ENCODE measurements at places on chromosomes 2 and 18. TPM values are rescaled to one million over a fixed set of nuclear protein-coding genes. Genes with fewer than 3 reads are reported as not detected.
A peak's percentile ranks its signal among the peaks of the same experiment; 100 is the strongest.

Gene MYL1
- not detected for total RNA-seq

Gene CIDEA
- total RNA-seq = 0.97 TPM

DNA sequence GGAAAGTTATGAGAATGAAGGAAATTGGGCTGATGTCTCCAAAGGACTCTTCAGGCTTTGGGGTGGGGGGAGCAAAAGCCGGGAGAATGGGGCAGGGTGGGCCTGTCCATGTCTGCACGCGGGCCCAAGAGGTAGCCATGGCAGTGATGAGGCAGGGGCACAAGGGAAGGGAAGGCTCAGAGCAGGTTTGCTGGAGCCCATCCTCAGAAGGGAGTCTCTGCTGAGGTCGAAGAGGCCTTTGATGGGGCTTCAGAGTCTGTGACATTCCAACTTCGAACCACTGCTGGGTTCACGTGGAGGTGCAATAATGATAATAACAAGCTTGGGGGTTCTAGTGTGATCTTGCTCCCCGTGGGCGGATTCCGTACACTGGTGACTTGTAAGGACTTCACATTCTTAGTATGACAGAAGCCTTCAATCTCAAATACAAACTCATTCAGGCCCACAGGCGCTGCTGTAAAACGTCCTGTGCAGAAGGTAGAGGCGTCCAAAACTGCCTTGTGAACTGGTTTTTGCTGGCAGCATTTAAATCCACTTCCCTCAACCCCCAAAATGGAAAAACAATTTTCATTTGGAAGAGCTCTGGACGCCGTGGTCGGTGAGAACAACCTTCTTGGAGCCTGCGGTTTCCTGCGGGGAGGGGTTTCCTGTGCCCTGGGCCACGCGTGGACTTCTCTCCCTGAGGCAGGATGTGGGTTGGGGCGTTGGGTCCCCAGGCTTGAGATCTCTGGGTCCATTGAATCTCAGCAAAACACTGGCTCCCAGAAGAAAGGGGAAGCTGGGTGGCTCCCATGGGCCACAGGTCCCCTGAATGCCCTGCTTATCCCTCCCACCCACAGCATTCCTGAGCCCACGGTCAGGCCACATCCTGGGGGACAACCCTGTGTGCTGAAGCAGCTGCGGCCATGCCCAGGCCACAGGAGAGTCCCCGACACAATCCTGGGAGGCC lies 151.0 kb downstream of the TPO start:
- H3K27ac ChIP-seq = no peak overlapping the region
- DNase-seq = no peak
- H3K27me3 ChIP-seq = peaks cover 13% of the 10 kb centered on the region
- H3K36me3 ChIP-seq = peaks cover 7% of the 10 kb centered on the region
- peaks cover 3% of the 10 kb centered on the region for H3K4me1 ChIP-seq

- DNase-seq = no peak
- H3K27ac ChIP-seq = no peak overlapping the region
- H3K27me3 ChIP-seq = peaks cover 10% of the 10 kb centered on the region
- no peaks in the 10 kb centered on the region for H3K36me3 ChIP-seq
Measured at GRCh38 chr2:235640377-235640776, 146.5 kb downstream of the AGAP1 start.

GRCh38 chr18:21110713-21111345 lies 784 bp downstream of the ROCK1 start:
- peaks cover 4% of the 10 kb centered on the region for H3K36me3 ChIP-seq
- peak overlapping the region; percentile 95 for H3K27ac ChIP-seq
- peak; percentile 45 for DNase-seq
- peaks cover 3% of the 10 kb centered on the region for H3K27me3 ChIP-seq
- peaks cover 18% of the 10 kb centered on the region for H3K4me1 ChIP-seq

- no peak for DNase-seq
- no peaks in the 10 kb centered on the region for H3K27me3 ChIP-seq
- H3K4me1 ChIP-seq = peaks cover 9% of the 10 kb centered on the region
- no peak overlapping the region for H3K4me3 ChIP-seq
- H3K27ac ChIP-seq = no peak overlapping the region
Measured at GRCh38 chr2:75276093-75277029, 77.0 kb upstream of the TACR1 start.

- no peak overlapping the region for H3K27ac ChIP-seq
- no peaks in the 10 kb centered on the region for H3K36me3 ChIP-seq
- H3K4me3 ChIP-seq = no peak overlapping the region
- DNase-seq = no peak
Measured at GRCh38 chr2:119860924-119861323, 101.2 kb downstream of the PTPN4 start.

DNA sequence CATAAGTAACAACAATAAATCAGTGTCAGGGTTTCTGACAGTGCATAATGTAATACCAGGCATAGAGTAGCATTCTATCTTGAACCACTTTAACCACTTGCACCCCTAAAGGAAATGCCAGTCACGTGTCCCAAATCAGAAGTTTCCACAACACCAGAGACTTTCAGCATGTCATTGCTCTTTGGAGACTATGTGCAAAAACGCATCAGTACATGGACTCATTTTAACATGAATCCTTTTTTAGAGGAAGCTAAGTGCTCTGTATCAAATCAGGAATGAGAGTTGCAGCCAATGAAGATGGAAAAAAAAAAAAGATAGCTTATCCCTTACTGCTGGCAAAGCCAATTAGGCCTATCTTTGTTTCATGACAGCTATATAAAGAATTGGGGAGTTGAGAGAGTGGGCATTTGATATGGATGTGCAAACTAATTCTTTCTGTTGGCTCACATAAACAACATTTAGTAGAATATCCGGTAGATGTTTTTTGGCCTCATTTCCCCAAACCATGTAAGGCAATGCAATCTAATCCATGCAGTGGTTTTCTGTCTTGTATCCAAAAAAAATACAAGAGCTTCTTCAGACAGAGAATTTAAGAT lies 353.1 kb downstream of the IRS1 start:
- no peaks in the 10 kb centered on the region for H3K36me3 ChIP-seq
- DNase-seq = no peak
- no peak overlapping the region for H3K4me3 ChIP-seq
- no peaks in the 10 kb centered on the region for H3K4me1 ChIP-seq
- H3K27ac ChIP-seq = no peak overlapping the region
- H3K27me3 ChIP-seq = peaks cover 2% of the 10 kb centered on the region

GRCh38 chr2:85131116-85131515 lies 2.1 kb upstream of the TCF7L1 start:
- H3K27ac ChIP-seq = no peak overlapping the region
- no peaks in the 10 kb centered on the region for H3K36me3 ChIP-seq
- H3K4me1 ChIP-seq = peaks cover 17% of the 10 kb centered on the region
- H3K4me3 ChIP-seq = no peak overlapping the region
- peak; percentile 34 for DNase-seq

Data from endothelial cell (in vitro differentiated cells).